ENCODE measurements at places on chromosomes 3 and 15.

GRCh38 chr15:74144153-74144775 is 13.9 kb downstream of the ISLR2 start:
- no peak for DNase-seq

GRCh38 chr15:51263726-51264125 is 74.7 kb downstream of the CYP19A1 start:
- no peak for DNase-seq

- DNase-seq, result no peak
Measured at GRCh38 chr3:171813897-171814460, 3.7 kb upstream of the PLD1 start.

GRCh38 chr3:149174901-149175300 is 45.5 kb downstream of the HPS3 start:
- no peak for DNase-seq

GRCh38 chr3:53534676-53535400 is 40.4 kb downstream of the CACNA1D start:
- no peak for DNase-seq

DNA sequence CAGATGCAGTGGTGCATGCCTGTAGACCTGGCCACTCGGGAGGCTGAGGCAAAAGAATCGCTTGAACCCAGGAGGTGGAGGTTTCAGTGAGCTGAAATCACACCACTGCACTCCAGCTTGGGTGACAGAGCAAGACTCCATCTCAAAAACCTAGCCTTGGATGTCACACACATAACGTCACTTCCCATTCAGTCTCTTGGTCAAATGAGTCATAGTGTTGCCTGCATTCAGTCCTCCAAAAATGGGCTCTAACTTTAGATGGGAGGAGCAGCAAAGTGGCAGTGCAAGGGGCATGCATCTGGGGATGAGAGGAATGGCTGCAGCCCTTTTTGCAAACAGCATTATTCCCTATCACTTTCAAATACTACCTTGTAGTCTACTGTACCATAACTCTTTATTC is 62.9 kb upstream of the AGBL1 start:
- DNase-seq, result no peak

GRCh38 chr15:70095408-70096214 is 2.1 kb downstream of the TLE3 start:
- DNase-seq, result peak; percentile 16

- DNase-seq, result no peak
Measured at GRCh38 chr3:102174312-102174712, 260.5 kb upstream of the ZPLD1 start.

- no peak for DNase-seq
Measured at GRCh38 chr3:72312339-72312738, 527.4 kb upstream of the PROK2 start.

DNA sequence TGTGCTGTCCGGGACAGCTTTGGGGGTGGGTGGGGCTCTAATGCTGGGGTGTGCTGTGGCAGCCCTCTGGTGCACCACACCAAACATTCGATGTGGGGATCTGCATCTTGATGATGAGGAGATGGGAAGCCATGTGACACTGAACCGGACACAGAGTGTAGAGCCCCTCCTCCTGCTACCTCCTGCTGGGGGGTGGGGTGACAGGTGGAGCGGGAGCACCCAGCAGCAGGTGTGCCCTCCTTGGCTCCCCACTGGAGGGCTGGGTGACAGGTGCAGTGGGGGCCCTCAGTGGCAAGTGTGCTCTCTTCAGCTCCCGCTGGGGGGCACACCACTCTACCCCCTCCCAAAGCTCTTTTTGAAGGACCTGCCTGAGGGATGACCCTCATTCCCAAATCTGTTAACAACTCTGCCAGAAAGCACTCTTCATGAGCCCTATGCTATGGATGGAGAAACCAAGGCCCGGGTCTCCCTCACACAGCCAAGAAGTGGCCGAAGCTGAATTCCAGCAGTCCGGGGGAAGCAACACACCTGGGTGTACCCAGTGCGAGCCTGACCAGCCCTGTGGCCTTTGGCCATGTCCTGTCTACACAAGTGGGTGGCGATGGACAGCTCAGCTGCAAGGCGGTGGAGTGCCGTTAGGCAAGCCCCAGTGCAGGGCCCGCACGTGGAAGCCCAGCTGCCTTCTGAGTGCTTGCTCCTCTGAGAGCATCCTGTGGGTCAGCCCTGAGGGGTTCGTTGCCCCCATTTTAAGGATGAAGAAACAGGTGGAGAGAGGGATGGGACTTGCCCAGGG is 609 bp upstream of the UROC1 start:
- DNase-seq, result no peak

GRCh38 chr3:102471001-102471400 is 36.2 kb downstream of the ZPLD1 start:
- no peak for DNase-seq

DNA sequence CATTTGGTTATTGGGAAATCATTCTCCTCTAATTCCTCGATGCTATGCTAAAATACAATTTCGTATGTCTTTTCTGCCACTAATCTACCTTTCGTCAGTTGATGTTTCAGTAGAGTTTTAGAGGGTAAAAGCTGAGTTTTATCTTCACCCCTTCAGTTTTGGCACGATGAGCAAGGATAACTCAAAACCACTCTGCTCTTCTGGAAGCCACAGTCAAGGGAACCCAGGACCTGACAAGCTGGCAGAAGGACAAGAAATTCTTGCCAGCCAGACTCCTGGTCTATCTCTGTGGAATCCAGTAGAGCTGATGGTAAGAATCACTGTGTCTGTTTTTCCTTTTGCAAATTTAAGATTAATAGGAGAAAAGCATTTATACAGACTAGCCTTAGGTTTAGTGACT is 414.4 kb upstream of the LRRC3B start:
- no peak for DNase-seq

DNA sequence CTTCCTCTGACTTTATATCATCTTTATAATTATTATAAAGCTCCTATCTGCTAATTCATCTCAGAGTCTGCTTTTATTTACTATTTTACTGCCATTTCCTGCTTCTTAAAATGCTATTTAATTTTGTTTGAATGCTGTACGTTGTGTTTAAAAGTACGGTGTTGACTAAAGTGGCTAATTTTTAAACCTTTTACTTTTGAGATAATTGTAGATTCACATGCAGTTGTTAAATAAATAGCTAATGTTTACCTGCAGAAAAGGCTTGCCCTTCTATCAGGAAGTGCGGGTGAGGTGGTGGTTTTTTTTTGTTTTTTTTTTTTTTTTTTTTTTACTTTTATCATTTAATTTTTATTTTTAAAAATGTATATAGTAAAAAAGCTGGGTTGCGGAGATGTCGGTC is 41.3 kb downstream of the XYLB start:
- no peak for DNase-seq

DNA sequence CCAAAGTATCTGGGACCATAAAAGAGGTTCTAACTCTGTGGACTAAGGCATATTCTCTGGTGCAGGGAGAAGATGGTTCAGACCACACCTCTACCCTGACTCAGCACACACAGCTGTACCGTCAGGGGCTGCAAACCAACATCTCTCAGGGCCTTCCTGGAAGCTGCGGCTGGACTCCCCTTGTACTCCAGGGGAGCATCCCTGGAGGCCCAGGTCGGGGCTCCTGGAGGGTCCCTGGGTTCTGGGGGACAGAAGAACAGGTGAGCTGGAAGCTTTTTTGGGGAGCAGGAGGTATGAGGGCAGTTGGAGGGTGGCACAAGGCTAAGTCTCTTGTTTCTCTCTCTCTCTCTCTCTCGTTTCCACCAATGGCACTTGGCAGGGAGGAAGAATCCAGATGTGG is 60.5 kb downstream of the LINGO1 start:
- no peak for DNase-seq

GRCh38 chr3:87229113-87229512 is 2.0 kb downstream of the CHMP2B start:
- DNase-seq, result no peak

- DNase-seq, result peak; percentile 47
Measured at GRCh38 chr3:13346481-13347389, 73.4 kb downstream of the NUP210 start.

GRCh38 chr3:58021962-58022361 is 13.7 kb downstream of the FLNB start:
- no peak for DNase-seq

DNA sequence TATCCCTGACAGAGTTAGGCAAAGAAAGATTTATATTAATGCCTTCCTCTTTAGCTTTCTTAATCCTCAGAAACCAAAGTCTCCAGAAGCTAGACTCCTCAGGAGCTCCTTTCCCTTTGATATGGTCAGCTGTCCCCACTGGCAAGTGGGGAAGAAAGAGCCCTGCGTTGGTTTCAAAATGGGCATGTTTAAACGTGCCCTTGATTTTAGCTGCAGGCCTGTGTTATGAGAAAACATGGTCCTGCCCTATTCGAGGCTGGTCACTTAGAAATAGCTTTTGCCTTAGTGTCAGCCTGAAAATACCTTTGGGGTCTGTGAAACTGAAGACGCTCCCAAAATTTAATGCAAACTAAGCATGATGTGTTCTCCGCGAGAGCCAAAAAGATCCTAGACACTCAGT is 135.5 kb upstream of the RARB start:
- no peak for DNase-seq

- no peak for DNase-seq
Measured at GRCh38 chr3:123031051-123031450, 3.5 kb upstream of the SEMA5B start.

GRCh38 chr3:189848395-189849040 is 217.3 kb downstream of the TP63 start:
- no peak for DNase-seq

- no peak for DNase-seq
Measured at GRCh38 chr3:11096266-11097139, 57.8 kb upstream of the HRH1 start.

DNA sequence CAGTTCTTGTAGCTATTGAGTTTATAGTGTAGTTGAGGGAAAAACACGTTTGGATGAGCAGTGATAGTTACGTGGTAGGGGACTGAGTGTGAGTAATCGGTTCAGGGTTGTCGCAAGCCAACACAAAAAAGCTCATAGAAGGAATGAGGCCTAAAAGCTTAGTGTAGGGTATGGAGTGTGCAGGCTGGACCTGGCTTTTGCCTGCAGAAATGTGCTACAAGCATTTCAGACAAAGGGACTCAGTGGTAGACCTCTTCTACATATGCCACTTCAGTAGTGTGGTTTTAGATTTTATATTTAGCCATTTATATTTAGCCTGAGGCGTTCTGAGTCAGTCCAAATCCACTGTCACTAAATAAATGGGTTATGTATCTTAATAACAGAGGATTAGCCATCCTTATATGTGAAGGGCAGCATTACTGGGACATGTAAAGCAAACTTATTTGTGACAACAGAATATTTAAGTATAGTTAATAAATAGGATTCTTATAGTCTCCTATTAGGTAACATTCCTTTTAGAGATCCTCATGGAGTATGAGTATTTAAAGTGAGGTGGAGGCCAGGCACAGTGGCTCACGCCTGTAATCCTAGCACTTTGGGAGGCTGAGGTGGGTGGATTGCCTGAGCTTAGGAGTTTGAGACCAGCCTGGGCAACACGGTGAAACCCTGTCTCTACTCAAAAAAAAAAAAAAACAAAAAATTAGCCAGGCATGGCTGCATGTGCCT is 21.8 kb downstream of the ATP2C1 start:
- DNase-seq, result no peak

GRCh38 chr3:101779822-101780381 is 891 bp downstream of the NXPE3 start:
- no peak for DNase-seq

- DNase-seq, result no peak
Measured at GRCh38 chr3:139117883-139118760, 73.4 kb upstream of the PRR23C start.

GRCh38 chr3:119643528-119643927 is 16.9 kb downstream of the POPDC2 start:
- no peak for DNase-seq

DNA sequence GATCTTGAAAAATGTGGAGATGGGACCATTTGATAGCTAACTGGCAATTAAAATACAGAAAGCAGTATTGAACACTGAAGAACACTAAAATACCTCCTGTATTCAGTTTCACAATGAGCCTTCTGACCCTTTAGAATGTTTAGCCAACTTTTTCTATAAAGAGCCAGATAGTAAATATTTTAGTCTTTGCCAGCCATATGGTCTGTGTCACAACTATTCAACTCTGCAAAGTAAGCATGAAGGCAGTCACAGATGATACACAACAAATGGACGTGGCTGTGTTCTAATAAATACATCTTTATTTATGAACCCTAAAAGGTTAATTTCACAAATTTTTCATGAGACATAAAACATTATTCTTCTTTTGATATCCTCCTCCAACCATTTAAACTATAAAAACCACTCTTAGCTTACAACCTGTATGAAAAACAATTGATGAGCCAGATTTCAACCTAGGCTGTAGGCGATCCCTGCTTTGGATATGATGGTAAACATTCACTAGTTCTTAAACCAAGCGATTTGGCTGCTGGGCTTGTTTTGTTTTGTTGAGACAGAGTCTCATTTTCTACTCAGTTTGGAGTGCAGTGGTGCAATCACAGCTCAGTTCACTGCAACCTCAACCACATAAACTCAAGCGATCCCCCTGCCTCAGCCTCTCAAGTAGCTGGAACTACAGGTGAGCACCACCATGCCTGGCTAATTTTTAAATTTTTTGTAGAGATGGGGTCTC is 13.6 kb upstream of the CSPG5 start:
- no peak for DNase-seq

GRCh38 chr15:74823324-74823723 is 3.1 kb upstream of the CPLX3 start:
- no peak for DNase-seq

- DNase-seq, result no peak
Measured at GRCh38 chr3:49723296-49723627, 489 bp downstream of the GMPPB start.

- no peak for DNase-seq
Measured at GRCh38 chr15:51425517-51426040, 84.1 kb downstream of the GLDN start.

DNA sequence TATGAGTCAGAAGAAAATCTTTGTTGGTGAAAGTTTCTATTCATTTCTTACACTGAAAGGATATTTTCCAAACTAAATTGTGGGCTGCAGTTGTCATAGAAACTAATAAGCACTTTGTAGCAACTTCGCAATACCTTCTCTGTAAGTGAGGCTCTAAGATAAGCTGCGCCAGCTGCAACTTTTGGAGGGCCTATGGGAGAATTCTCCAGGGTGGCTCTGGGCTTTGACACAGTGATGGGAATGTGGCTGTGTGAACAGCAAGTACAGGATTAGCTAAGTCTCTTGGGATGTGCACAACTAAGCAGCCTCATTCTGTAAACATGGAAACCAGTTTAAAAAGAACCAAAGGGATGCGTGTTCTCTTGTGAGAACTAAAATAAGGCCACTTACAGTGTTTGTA is 124.6 kb upstream of the SGO1 start:
- DNase-seq, result no peak

GRCh38 chr3:41251593-41251992 is 52.3 kb downstream of the CTNNB1 start:
- DNase-seq, result no peak

- no peak for DNase-seq
Measured at GRCh38 chr3:10672422-10672821, 143.6 kb upstream of the SLC6A11 start.

- peak; percentile 62 for DNase-seq
Measured at GRCh38 chr15:34988027-34988902, at the start of gene ZNF770. ZNF770 (minus strand) TSS chr15:34988287; CDS start chr15:34983434, 4,853 bp downstream.

DNA sequence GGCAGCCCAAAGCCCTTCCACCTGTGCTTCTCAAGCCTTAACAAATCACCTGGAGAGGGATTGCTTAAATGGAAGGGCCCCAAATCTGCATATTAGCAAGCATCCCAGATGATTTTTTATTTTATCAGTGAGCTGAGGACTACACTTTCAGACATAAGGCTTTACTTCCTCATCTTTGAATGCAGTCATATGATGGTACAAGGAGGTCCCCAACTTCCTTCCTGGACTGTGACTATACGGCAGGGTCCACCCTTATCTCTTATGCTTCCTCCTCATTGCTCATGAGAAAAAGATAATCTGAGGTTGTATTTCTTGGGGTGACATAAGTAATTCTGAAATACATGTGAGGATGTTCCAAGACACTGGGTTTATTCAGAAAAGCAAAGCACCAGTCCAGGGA is 13.7 kb upstream of the HEG1 start:
- no peak for DNase-seq

Data from activated CD4-positive, CD25-positive, alpha-beta regulatory T cell treated with anti-CD3 and anti-CD28 coated beads, Interleukin-2, amount 50 U/mL, for 16 hours (primary cell).